Ovary (tissue), 10 donors: ENCODE measurements at places on chromosomes 16 and 17. TPM values are rescaled to one million over a fixed set of nuclear protein-coding genes. Genes with fewer than 3 reads are reported as not detected.
A peak's percentile ranks its signal among the peaks of the same experiment; 100 is the strongest.

DNA sequence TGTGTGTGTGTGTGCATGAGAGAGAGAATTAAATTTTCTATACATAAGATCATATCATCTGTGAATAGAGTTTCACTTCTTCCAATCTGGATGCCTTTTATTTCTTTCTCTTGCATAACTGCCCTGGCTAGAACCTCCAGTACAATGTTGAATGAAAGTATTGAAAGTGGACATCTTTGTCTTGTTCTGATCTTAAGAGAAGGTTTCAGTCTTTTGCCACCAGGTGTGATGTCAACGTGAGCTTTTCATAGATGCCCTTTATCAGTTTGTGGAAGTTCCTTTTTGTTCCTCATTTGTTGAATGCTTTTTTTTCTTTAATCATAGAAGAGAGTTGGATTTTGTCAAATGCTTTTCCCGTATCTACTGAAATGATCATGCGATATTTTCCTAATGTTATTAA lies 63.3 kb downstream of the RNF213 start:
- DNase-seq, result no peak

GRCh38 chr16:70725024-70725911 lies 39.4 kb upstream of the MTSS2 start:
- DNase-seq, result peak; percentile 79

DNA sequence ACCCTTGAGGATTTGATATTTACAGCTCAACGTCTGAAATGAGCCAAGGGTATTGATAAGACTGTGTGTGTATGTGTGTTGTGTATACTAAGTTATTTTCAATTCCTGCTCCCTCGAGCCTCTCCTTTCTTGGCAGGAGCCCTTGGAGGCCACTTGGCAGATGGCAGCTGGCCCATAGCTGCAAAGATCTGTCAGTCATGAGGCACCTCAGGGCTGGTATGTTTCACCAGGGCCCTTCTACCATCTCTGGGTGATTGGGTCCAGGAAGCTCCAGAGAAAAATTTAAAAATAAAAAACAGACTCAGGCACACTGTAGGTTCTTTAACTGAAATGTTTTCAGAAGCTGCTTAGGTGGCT lies 355.7 kb downstream of the HAPSTR1 start:
- no peak for DNase-seq

DNA sequence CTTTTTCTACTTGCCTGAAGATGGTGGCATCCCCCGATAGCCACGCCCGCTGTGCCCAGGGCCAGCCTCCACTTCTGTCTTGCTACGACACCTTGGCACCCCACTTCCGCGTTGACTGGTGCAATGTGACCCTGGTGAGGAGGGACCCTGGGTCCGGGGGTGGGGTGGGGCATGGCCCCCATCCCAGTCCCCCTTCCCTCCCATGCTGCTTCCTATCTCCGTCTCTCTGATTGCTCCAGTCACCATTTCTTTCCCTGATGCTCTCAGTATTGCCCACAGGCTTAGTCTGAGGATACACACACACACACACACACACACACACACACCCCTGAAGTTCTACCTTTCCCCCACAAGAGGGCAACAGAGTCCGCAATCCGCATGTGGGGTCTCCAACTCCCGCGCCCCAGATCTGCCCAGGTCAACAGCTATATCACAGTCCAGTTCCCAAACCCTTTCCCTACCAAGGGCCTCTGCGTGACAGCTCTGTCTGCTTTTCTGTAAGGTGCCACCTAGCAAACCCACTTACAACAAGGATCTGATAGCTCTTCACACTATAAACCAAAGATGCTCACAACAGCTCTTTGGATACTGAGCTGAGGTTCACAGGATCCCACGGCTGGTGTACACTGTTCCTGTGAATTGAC lies 3.4 kb downstream of the SGCA start:
- peak; percentile 61 for DNase-seq

GRCh38 chr16:3595110-3595486 lies 16.3 kb downstream of the SLX4 start:
- DNase-seq, result no peak

DNA sequence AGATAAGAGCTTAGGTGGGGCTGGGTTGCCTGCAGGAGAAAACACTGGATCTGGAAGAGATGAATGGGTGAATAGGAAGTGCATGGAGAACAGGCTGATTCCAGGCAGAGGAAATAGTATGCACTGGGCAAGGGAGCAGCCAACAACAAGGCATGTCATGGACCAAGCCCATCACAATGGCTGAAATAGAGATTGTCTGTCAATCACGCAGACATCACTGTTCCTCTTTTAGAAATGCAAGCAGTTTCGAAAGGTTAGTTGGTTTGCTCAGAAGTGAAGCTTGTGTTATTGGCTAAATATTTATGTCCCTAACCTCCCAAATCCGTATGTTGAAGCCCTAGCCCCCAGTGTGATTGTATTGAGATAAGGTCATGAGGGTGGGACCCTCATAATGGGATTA lies 621.7 kb upstream of the CDH11 start:
- no peak for DNase-seq

- DNase-seq, result no peak
Observed at GRCh38 chr16:47503936-47504335, 42.8 kb downstream of the PHKB start.

DNA sequence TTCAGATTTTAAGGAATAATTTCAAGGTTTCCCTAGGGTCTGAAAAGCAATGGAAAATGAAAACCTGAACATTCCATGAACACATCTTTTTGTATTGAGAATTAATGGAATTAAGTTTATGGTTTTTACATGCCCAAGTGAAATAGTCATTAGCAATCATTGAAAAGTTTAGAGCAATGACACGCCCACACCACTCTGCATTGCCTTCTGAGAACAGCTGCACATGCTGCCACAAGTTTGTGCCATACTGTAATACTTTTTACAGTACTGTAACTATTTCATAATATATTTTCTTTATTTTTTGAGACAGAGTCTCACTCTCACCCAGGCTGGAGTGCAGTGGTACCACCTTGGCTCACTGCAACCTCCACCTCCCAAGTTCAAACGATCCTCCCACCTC lies 345.2 kb upstream of the PMFBP1 start:
- no peak for DNase-seq

GRCh38 chr17:18937981-18938691 lies 13.8 kb upstream of the SLC5A10 start:
- no peak for DNase-seq

Gene MFAP4
- 186 TPM for total RNA-seq

Gene MCRIP2
- 31.3 TPM for total RNA-seq

Gene NHLRC4
- total RNA-seq, result 15.4 TPM

Gene C1QTNF8
- not detected for total RNA-seq
